ENCODE measurements at places on chromosomes 7 and 10.

DNA sequence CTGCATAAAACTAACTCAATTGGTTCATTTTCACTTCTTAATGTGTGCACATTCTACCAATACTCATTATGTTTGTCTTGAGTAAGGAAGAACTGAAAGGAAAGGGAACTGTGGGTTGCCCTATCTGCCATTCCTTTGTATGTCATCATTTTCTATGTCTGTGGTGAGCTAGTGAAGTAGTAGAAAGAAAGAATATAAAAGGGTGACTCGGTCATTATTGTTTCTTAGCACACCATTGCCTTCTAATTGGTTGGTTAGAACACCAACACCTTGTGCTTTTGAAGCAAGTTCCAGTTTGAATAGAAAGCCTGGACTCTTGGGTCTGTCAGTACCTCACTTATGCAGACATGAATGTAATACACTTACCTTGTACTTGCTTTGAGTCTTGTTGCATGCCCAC, 64.3 kb upstream of the MDFIC start:
- no peak for DNase-seq

DNA sequence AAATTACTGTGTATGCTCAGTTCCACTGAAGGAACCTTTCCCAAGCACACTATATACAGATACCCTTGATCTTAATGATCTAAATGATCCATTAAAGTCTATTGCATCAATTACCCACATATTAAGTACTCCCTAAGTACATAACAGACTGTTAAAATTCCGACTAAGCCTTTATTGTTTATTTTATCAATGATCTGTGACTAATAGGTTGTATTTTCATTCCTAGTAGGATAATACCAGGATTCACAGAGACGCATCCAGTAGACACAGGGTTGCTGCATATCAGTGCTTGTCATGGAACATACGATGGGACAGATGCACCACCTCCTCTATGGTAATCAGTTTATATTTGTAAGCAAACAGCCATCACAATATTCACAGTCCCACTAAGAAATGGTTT, 159.6 kb upstream of the SLC26A5 start:
- no peak for DNase-seq

DNA sequence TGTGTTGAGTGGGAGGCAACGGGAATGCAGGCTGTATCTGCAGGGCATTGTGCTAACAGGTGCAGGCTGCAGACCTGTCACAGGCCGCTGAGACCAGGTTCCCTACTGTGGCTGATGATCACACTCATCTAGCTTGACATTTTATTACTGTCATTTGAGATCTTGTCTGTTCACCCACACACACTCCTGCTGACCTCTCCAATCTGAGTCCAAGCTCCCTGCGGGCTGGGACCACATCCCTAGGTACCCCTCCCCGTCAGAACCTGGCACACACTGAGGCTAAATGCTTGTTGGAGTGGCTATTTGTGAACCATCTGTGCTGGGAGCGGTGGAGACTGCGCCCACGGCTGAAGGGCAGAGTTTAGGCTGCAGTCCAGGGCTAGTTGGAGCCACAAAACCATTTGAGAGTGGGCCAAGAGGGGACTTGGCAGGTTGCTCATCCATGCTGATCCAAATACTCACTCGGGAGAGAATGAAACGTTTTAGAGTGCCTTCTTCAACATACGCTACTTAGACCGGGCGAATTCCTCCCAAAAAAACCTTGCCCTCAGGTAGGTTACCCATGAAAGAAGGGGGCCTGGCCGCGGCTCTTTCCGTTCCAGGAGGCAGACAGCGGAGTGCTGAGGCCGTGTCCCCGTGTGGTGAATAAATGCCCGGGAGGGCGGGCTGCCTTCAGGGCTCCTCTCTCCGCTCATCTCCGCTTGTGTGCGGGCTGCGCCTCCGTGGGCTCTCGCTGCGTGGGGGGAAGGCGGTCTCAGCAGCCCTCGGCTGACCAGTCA, 164.4 kb downstream of the RGS10 start:
- no peak for DNase-seq

DNA sequence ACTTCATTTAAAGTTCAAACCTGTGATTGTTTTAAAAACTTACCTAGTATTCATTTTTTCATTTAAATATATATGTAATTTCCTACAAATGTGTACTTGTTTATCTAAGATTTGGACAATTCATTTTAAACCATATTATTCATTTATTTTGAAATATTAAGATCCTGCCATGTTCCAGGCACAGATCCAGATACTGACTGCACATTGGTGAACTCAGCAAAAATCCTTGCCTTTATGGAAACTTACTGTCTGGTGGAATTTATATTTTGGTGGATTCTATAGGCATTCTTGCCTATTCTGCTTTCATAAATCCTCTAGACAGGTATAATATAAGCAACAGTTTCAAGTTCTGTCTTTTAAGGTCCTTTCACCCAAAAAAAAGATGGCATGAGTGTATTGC, 48.3 kb upstream of the RPA3 start:
- DNase-seq: no peak

GRCh38 chr7:156379324-156380070, 261.1 kb upstream of the RNF32 start:
- DNase-seq: no peak

GRCh38 chr7:83579740-83580139, 69.2 kb downstream of the SEMA3E start:
- peak; percentile 44 for DNase-seq

DNA sequence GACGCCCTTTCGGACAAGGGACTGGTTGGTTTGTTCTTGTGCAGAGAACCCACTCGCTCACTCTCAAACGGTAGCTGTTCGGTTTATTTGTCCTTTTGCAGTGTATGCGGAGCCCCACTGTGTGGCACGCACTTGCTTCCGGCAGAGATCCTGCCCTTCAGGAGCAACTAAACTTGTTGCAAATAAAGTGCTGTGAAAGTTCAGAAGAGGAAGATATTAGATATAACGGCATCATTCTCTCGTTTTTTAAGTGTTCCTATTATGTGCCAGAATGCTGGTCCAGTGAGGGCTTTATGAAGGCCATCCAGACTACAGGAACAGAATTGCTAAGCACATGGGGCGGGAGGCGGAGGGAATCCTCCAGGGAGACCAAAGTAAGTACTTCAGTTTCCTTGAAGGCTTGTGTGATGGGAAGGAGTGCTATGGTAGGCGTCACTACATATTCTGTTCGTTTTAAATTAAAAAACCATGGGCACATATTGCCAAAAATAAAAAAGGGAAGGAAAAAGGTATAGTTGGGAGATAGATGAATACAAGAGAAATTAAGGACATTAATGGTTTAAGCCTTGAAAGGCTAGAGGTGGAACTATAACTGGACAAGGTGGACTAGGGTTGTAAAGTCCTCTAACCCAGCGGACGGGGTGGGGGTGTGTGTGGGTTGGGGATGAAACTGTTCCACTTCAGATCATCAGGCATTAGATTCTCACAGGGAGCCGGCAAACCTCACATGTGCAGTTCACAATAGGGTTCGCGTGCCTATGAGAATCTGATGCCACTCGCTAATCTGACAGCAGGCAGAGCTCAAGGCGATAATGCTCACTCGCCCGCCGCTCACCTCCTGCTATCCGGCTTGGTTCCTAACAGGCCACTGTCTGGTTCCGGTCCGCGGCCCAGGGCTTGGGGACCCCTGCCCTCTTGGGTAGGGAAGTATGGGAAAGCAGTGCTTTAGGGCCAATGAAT, 704 bp upstream of the ERLIN1 start:
- DNase-seq: peak; percentile 58

- DNase-seq: no peak
Measured at GRCh38 chr10:1685699-1686490, 51.4 kb downstream of the ADARB2 start.

- DNase-seq: peak; percentile 30
Measured at GRCh38 chr7:88169717-88170320, 50.0 kb downstream of the SRI start.

DNA sequence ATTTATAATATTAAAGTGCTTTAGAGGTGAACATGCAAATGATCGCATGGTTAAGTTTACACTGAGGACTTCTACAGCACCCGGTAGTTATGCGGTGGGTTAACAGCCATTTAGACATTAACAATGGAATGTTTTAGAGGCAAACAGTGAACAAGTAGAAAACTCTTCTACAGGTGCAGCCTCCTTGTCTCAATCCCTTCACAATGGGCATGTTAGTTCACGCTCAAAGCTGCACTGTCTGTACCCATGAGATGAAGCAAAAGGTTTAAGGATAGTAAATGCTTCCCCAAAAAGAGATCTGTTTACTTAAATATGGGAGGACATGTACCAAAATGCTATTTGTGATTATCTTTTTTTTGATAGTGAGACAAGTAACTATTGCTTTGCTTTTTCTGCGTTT, 25.1 kb downstream of the PUS7 start:
- DNase-seq: no peak

GRCh38 chr10:132269266-132270230, 38.2 kb downstream of the STK32C start:
- DNase-seq: no peak

- peak; percentile 25 for DNase-seq
Measured at GRCh38 chr10:111037858-111038257, 39.0 kb upstream of the ADRA2A start.

GRCh38 chr7:36490419-36490830, 100.8 kb downstream of the ANLN start:
- DNase-seq: no peak

DNA sequence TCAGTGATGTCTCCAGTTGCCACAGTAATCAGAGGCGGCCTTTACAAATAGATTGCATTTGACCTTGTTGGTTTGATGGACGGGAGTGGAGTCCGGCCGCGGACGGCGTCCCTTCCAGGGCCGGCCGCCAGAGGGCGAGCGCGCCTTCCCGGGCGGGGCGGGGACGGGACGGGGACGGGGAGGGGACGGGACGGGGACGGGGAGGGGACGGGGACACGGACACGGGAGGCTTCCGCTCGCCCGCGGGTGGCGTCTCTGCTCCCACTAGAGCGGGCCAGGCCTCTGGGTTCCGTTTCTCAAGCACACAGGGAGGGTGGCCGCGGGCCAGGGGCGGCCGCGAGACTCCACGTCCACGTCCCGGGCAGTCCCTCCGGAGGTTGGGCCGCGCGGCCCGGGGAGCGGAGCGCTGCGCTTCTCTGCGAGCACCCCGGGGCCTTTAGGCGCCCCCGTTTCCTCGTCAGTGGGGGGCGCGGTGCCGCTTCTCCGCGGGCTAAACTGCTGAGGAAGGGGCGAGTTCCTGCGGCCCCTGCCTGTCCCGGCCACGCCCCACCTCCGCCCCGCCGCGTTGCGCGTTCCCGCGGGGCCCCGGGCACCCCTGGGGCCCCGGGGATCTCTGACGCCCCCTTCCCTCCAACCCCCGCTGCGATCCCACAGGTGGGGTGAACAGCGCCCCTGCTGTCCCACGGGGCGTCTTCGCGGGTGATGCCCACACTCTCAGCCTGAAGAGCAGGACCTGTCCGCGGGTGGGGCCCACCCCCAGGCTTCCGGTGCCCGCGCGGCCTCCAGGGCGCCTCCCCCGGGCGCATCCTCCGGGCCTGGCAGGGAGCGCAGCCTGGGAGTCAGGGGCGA, 84.2 kb upstream of the MKI67 start:
- DNase-seq: no peak
